ENCODE measurements at places on chromosomes 2 and 18.

GRCh38 chr2:59936048-59936447, 617.4 kb downstream of the BCL11A start:
- DNase-seq = no peak

DNA sequence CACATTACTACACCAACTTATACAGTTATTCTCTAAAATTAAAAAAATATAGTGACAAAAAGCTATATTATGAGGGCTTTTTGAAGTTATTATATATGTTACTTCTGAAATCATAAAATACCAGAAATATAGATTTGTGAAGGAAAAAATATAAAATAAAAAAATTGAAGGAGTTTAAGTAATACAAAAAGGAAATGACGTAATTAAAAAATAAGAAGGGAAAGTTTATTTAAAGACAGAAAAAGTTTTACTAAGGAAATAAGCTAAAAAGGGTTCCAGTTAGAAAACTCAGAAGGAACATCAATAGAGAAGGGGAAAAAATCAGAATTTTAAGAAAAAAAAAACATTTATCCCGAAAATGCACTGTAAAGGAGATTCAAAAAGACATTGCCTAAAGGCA, 697.1 kb downstream of the MBD2 start:
- DNase-seq = no peak

- no peak for DNase-seq
Measured at GRCh38 chr18:61827591-61827990, 65.2 kb downstream of the RNF152 start.

GRCh38 chr2:146123256-146123655, 1603.3 kb upstream of the ZEB2 start:
- no peak for DNase-seq

DNA sequence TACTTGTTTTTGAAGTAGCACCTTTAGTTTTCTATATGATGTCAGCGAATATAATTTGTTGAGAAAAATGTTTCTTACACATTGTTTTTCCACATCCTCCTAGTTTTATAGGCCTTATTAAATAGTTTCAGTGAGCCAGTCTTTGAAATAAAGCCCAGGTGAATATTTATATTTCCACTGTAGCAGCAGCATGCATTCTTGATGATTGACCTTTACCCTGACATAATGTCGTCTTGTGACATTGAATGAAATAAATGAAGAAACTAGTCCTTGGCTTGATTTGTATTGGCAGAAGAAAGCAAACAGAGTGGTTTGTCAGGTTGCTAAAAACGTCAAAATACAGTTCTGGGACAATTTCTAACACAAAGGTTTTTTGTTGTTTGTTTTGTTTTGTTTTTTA, 84.4 kb downstream of the EHBP1 start:
- no peak for DNase-seq

GRCh38 chr2:37769551-37769950, 98.1 kb upstream of the CDC42EP3 start:
- DNase-seq = no peak

GRCh38 chr2:63424329-63425078, 163.8 kb downstream of the WDPCP start:
- peak; percentile 8 for DNase-seq

GRCh38 chr2:79114797-79115494, 5.3 kb upstream of the REG1A start:
- no peak for DNase-seq

GRCh38 chr2:153268941-153269461, 209.6 kb downstream of the RPRM start:
- DNase-seq = no peak

All from activated CD4-positive, alpha-beta T cell treated with anti-CD3 and anti-CD28 coated beads for 24 hours (primary cell).